ENCODE measurements at places on chromosomes 1 and 21. TPM values are rescaled to one million over a fixed set of nuclear protein-coding genes. Genes with fewer than 3 reads are reported as not detected.

Gene TBX19
- 0.86 TPM for total RNA-seq

Gene SAMD11
- total RNA-seq, result 2.2 TPM

Gene NDUFV3
- 61.8 TPM for total RNA-seq

Gene OR2L13
- total RNA-seq, result not detected

Gene RNF186
- not detected for total RNA-seq

Gene CBS
- total RNA-seq, result 92.4 TPM

Gene ILDR2
- total RNA-seq, result 0.43 TPM

Gene LCE2B
- total RNA-seq, result not detected

Gene ESPN
- total RNA-seq, result not detected

Gene PLA2G2C
- total RNA-seq, result not detected

Gene DEGS1
- 90.2 TPM for total RNA-seq

Gene FCRL6
- not detected for total RNA-seq

Gene PCP4L1
- total RNA-seq, result not detected

Gene CLEC20A
- not detected for total RNA-seq

Gene NHLH2
- under 0.01 TPM for total RNA-seq

Gene DPYD
- 22.5 TPM for total RNA-seq

Gene RAB42
- total RNA-seq, result 3.9 TPM

Gene ADCY10
- not detected for total RNA-seq

Gene HSF2BP
- total RNA-seq, result 2.6 TPM

Gene LCE1B
- not detected for total RNA-seq

Gene FCAMR
- total RNA-seq, result not detected

Gene RPL5
- total RNA-seq, result 920 TPM

Gene GBP5
- total RNA-seq, result 0.32 TPM

Gene NBPF6
- total RNA-seq, result not detected

Gene OR6N1
- total RNA-seq, result not detected

Data from fibroblast of villous mesenchyme (primary cell).